SJSA1 (cell line): ENCODE measurements at places on chromosomes 6 and 20. TPM values are rescaled to one million over a fixed set of nuclear protein-coding genes. Genes with fewer than 3 reads are reported as not detected.

KCNK16 gene
- not detected in 2 replicates for total RNA-seq

- no peak for DNase-seq
Measured at GRCh38 chr6:69456086-69456485, 340.7 kb downstream of the LMBRD1 start.

DNA sequence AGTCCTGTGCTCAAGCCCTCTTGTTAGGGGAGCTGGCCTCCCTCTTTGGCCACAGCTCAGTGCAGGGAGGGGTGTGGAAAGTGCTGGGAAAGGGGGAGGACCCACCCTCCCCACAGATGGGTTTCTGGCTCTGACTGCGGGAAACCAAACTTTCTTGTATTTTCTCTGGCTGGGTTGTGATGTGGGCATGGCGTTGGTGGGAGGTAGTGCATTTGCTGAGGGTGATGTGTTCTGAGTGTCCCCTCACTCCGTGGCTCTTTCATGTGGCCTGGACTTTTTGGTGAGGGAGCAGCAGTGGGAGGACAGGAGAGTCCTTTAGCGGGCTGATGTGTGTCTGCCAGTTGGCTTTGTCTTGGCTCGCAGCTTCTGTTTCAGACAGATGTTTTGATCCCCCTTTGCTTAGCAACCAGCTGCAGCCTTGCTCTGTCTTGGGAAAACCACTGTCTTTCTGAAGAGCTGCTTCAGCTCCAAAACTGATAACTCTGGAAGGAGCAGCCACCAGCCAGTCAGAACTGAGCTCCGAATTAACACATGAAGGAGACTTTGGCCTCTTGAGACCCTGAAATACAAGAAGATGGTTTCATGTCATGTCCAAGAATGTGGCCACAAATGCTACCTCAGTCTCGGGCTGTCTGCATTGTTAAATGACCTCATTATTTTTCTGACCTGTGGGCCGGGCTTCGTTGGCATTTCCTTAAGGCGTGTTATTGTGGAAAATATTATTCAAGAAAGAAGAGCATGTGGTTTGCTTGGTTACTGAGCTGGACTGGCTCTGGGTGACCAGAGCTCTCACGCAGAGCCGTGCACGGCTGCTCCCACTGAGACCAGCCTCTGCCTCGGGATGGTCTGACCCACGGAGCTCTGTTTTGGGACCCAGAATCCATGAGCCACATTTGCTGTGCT lies 21.5 kb downstream of the SYNJ2 start:
- peak; percentile 77 for DNase-seq

GRCh38 chr6:52532457-52532856 lies 44.4 kb downstream of the TRAM2 start:
- no peak for DNase-seq

DNA sequence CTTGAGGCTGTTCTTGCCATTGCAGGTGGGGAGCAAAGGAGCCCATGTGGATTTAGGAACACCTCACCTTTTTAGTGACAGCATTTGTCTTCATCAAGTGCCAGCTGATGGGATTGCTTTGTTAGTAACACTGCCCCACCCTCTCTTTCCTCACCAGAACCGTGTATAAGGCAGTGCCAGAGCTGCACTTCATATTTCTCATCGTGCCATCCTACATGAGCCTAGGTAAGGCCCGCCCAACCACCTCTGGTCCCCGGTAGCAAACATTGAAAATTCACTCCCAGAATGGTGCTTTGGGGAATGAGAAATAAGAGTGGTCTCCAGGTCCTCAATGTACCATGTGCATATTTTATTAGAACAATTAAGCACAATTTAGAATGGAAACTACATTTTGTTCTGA lies 22.7 kb downstream of the CFAP61 start:
- DNase-seq: no peak

DNA sequence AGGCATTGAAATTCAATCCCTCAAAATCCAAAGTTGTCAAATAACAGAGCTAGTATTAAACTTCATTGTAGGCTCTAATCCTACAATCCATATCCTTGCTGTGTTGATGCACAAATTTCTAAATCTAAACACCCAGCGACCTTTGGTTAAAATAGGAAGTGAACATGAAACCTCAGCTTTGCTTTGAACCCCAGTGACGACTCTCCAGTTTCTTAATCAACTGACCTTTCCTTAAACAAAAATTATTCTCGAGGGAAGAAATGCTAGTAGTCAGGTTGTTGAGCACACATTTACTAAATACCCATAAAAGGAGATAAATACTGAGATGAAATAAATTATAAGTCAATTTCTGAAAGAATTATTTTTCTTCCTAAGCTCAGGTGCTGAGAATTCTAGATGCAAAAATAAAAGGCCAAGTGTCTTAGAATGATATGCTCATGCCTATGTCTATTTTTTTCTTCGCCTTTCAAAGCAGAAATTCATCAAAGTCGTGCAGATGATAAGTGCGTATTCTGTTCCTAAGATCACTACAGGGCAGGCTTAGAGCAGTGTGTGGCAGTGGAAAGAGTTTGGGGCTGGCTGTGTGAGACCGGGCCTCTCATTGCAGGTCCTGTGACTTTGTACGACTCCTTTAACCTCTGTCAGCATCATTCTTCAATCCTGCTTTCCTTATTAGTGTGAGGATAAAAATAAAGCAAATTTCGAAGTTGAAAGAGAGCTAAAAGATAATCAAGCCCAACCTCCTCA lies 208.7 kb downstream of the PRL start:
- DNase-seq: no peak

DNA sequence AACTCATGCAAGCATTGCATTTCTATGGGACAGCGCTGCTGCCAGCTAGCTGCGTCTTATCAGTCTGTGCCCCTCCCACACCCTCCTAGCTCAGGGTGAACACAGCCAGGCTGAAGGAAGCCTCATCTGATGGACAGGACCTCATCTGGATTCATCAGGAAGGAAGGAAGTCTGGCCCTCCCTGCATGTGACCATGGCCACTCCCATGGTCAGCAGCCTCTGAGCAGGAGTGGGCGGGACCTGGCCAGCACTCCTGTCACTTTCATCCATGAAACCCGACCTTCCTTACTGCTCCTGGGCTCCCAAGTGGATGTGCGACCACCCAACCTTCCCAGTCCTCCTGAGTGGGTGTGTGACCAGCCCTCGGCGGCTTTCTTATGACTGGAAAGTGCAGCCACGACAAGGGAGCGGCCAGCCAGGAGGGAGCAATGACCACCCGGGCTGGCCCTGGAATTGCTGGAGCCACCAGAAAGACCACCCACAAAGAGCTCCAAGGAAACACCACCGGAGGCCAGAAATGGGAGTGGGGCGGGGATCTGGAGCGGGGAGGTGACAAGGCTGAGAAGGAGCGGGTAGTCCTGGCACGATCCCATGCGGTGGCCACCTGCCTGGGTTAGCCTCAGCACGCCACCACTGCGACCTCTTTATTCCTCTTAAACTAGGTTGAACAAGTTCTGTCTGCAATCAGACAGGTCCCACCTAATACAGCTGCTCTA lies 241.2 kb downstream of the TTLL2 start:
- DNase-seq: peak; percentile 99
